NCI-H1930 (cell line): ENCODE measurements at places on chromosomes 1 and 21.

GRCh38 chr1:76759171-76759860, 108.0 kb upstream of the ST6GALNAC5 start:
- no peak for DNase-seq

DNA sequence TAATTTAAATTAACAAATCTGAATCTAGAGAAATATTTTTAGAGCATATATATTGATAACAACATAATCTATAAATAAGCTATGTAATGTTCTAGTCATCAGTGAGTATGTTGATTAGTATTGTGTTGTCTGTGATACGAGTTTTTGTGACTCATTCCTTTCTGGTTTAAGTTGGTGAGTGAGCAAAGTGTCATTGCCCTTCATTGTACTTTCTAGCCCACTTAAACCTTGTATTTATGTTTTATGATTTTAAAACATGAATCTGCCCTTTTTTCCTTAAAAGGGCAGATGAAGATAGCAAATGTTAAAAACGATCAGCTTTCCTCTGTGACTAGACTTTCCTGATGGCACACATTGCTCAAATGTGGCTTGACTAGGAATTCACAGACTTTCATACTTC, 38.5 kb downstream of the MACO1 start:
- no peak for DNase-seq

DNA sequence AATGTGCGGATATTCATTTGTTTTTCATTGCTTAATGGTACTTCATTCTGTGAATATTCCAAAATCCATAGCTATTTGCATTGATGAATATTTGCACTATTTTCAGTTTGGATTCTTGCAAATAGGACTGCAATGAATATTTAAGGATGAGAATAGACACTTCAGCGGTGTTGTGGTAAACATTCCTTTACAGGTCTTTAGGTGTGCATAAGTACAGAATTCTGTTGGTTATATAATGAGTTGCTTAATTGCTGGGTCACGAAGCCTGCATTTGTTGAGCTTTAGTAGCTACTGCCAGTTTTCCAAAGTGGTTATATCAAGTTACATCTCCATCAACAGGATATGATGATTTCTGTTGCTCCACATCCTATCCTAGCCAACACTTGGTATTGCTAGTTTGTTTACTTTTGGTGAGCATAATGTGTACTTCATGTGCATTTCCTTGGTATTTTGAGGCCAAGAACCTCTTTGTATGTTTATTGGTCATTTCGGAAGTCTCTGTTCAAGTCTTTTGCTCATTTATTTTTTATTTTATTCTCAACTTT, 64.2 kb upstream of the CYYR1 start:
- no peak for DNase-seq

GRCh38 chr1:156198831-156199349, 5.0 kb downstream of the SLC25A44 start:
- DNase-seq: no peak

DNA sequence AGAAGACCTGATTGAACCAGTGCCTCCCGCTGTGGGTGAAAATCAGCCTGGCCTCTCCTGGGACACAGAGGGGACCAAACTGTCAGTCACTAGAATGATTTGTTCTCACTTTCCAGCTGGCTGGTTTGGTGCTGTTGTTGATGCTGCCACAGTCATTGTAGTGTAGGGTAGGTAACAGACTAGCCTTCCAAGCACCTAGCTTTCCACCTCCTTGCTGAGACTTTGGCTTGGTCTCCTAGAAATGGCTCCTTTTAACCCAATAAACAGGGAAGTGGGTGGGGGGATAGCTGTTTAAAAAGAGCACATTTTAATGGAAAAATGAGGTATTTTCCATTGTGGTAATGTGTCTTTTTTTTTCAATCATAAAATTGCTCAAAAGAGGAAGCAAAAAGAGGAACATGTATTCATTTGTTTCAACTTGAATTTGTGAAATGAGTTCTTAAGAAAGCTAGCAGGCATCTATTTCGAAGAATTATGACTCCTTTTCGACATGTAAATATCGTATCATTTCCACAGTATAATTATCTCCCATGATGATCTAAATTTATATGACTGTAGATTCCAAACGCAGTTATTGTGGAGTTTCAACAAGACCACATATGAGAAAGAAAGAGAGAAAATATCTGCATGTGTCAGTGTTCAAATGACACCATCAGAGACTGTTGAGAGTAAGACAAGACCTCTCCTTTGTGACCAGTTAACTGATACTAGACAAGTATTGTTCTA, 190.1 kb downstream of the HLX start:
- no peak for DNase-seq

DNA sequence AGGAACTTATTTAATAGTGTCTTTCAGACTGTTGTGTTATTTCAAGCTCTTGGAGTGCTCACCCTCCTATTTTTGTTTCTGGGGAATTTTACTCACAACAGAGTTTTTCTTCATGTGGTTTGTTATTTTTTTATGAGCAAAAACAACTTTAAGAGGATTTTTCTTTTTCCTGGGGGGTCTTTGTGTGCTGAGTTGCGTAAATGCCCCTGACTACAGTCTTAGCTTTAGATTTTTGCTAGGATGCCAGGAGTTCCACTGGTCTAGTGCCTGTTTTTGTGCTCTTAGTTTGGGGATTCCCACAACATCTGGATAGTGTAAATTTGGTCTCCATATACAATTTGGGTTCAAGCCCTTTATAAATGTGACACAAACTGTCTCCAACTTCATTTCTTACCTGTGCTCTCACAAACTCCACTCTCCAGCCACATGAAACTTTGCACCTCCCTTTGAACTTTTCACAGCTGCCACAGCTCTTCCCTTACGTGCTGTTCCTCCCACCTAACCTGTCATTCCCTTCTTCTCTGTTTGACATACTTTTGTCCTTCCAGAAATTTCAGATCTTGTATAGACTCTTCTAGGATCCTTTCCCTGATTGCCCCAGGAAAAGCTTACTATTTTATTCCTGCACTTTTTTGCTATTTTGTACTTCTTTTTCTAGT, 180.2 kb downstream of the CRB1 start:
- DNase-seq: no peak

DNA sequence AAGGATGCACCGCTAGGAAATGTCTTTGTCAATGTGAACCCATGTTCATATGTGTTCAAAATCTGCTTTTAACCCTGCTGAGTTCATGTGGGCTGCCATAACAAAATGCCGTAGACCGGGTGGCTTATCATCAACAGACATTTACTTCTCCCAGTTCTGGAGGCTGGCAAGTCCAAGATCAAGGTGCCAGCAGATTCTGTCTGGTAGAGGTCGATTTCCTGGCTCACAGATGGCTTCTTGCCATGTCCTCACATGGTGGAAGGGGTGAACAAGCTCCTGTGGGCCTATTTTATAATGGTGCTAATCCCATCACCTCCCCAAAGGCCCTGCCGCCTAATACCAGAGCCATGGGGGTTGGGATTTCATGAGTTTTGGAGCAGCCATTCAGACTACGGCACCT, 4.6 kb upstream of the CDCP2 start:
- DNase-seq: no peak

- DNase-seq: no peak
These were observed 24.4 kb downstream of the ALG14 start for GRCh38 chr1:95048317-95048716.

GRCh38 chr1:183590244-183591191, at the start of gene NCF2:
Gene NCF2 (minus strand): TSS chr1:183590459. CDS start chr1:183590329, 130 bp downstream.
- DNase-seq: no peak

- DNase-seq: peak; percentile 0
These were observed 97.7 kb downstream of the ATP5PO start for GRCh38 chr21:33817663-33818451.

GRCh38 chr1:2393471-2393877, 1.8 kb downstream of the RER1 start:
- DNase-seq: no peak

DNA sequence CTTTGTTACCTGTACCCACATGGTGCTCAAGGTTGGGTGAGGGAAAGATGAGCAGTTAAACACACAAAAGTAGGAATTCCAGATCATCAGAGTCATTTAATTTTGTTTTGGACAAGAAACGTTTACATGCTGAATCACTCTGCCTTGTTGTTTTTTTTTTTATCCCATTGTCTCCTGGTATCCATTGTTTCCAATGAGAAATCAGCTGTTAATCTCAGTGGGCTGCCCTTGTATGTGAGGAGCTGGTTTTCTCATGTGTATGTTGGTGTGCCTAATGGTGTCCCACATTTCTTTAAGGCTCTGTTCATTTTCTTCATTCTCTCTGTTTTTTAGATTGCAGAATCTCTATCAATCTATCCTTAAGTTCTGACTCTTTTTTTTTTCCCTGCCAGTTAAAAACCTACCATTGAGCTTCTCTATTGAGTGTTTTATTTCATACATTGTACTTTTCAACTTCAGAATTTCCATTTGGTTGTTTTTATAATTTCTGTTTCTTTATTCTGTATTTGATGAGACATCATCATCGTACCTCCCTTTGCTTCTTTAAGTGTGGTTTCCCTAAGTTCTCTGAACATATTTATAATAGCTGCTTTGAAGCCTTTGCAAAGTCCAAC, 8.8 kb upstream of the OBSCN start:
- DNase-seq: no peak

DNA sequence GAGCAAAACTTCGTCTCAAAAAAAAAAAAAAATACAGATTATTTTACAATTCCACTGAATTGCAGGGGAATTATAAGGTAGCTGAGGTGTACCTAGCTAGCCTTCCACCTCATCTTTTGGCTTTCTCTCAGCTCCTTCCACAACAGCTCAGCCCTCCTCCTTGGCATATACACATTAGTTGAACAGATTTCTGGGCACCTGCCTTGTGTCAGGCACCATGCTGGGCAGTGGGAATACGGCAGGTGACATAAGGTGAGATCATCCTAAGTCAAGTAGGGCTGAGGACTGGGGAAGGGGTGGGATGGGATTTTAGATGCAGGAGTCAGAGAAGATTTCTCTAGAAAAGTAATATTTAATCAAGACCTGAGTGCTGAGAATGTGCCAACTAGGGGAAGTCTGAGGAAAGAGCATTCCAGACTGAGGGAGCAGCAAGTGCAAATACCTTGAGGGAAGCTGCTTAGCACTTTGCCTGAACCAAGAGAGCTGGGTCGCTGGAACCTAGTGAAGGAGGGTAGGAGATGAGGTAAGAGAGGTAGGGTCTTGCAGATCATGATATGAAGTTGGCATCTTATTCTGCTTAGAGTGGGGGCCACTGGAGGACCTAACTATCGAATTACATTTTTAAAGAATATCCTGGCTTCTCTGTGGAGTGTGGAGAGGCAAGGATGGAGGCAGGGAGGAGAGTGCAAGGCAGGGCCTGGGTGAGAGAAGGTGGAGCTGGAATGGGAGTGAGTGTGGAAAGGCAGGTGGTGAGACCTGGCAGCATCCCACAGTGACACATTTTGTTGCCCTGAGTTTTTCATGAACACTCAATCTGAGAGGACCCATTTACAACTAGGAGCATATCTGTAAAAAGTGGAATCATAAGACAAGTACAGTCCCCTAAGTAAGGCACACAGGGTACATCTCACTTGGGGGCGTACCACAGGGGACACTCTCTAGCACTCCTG, 28.2 kb downstream of the LAMC2 start:
- DNase-seq: no peak

DNA sequence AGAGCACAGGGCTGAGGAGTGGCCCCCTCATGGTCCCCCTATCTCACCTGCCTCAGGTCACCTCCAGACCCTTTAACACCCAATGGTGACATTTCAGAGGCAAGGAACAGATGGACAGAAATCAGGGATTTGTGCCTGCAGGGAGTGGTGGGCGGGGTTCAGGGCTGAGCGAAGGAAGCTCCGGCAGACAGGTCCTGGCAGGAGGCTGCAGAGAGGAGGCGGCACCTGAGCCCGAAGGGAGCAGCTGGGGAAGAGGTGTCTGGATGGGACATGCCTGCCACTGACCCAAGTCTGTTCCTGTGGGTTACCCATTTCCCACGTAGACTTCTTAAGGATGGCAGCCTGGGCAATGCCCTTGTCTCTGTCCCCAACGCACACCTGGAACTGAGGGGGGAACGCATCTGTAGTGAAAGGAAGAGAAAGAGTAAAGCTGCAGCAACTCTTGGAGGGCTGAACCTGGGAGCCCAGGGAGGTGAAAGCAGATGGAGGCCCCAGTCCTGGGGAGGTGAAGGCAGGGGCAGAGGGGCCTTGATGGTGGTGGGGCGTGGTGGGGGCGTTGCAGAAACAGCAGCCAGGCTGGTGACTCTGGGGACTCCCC, 61.6 kb upstream of the ADARB1 start:
- no peak for DNase-seq

GRCh38 chr1:14780271-14780670, 181.8 kb downstream of the KAZN start:
- DNase-seq: no peak

- DNase-seq: no peak
These were observed 1.5 kb downstream of the TNFSF18 start for GRCh38 chr1:173049322-173049633.

GRCh38 chr1:68230901-68231626, 1.3 kb downstream of the WLS start:
- DNase-seq: no peak

- DNase-seq: no peak
These were observed 37.3 kb downstream of the COL24A1 start for GRCh38 chr1:86119214-86119764.

DNA sequence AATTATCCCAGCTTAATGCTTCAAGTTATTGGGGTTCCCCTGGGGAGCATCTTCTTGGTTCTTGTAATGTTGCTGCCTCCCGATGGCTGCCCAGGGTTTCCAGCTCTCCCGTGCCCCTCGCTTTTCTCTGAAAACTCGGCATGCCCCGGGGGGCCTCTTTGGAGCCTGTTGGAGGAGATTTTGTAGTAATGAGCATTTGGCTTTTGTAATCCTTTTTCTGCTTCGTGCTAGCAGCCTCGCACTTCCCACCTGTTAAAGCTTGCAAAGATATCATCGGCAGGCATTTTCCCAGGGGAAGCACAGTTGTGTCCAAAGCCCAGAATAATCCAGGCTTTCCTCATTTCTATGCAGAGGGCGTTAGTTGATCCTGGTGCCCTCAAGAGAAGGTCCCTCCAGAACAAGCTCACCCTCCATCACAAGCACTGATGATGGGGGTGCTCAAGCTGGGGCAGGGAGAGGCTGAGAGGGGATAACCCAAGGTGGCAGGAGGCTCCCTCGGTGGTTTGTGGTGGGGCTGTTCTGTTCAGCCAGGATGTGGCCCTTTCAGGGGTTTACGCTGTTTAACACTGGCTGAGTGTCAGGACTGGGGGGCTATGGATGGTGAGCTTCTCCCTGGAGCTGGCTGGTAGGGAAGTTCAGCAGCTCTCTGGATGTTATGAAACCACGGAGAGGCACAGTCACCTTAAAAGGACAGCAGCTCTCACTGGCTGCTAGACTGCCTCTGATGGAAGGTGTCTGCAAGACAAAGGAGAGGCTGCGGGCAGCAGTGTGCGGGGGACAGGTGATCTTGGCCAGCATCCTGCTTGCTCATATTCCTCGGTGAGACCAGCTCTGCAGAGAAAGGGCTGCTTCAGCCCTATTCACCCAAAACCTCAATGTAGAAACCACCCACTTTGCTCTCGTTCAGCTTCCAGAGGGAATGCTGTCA, 477.1 kb upstream of the VAMP3 start:
- no peak for DNase-seq

GRCh38 chr1:42670425-42670824, 11.8 kb upstream of the YBX1 start:
- DNase-seq: no peak

DNA sequence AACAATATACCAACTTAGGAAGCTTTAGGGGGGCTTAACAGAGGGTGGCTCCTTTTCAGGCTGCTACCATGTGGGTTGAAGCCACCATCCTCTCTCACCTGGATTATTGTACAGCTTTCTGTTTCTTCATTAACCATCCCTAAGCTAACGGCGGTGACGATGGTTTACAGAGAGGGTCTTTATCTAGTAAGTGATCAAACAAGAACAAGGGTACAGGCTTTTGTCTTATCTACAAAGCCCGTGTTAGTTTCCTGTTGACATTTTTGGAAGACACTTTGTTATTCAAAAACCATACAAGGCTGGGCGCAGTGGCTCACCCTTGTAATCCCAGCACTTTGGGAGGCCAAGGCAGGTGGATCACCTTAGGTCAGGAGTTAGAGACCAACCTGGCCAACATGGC, 20.4 kb downstream of the SLC25A33 start:
- no peak for DNase-seq
